ENCODE measurements at places on chromosomes 6 and 20.

DNA sequence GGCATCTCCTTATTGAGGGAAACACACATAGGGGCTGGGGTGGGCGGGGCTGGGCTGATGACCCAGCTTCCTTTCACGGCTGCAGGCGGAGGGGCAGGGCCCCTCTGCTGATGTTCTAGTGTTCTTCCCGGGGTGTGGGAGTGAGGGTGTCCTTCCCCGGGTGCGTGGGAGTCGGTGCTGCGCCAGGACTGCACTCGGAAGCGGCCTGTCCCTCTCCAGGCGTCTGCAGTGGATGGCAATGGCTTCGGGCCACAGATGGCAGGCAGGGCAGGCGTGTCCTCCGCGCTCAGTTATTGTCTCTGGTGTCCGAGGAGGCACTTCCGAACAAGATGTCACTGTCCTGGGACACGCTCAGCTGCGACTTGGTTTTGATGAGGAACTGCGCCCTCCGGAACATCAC lies 19.2 kb downstream of the KCNG1 start:
- DNase-seq: no peak

DNA sequence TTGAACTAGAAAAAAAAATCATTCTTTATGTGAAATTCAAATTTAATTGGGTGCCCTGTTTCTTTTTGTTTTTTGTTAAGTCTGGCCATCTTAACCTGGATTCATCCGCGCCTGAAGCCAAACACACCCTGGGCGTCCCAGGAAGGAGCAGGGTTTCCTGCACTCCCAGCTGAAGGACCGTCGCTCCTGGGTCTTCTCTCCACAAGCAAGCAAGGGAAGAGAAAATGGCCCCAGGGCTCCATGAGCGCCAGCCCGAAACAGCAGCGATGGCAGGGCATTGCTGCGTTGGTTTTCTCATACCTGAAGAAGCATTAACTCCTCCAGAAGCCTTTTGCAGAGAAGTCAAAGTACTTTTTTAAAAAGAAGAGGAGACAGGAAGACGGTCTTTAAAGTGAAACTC lies 105.4 kb upstream of the AFDN start:
- DNase-seq: no peak

DNA sequence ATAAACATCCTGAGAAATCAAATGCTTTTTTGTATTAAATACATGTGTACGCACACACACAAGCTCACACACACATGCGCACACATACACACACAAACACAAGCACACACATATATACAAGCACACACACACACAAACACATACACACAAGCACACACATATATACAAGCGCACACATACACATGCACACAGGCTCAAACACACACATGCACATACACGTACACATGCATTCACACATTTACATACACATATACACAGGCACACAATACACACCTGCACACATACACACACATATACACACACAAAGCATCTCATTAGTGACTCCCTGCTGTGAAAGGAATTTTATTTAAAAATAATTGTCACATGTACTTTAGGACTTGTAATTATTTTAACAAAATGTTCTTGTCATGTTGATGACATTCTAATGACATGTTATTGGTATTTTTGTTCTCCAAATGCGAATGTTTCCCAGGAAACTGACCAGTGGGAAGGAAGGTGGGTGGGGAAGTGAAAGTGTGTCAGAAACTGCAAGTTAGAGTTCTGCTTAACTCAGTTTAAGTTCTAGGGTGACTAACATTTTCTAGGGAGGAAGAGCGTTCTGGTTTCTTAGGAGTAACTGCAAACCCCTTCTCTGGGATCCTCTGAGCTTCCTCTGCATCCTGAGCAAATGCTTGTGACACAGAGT lies 113.9 kb upstream of the ZNF217 start:
- no peak for DNase-seq

GRCh38 chr6:26502165-26502564 lies 2.1 kb downstream of the BTN1A1 start:
- DNase-seq: no peak

DNA sequence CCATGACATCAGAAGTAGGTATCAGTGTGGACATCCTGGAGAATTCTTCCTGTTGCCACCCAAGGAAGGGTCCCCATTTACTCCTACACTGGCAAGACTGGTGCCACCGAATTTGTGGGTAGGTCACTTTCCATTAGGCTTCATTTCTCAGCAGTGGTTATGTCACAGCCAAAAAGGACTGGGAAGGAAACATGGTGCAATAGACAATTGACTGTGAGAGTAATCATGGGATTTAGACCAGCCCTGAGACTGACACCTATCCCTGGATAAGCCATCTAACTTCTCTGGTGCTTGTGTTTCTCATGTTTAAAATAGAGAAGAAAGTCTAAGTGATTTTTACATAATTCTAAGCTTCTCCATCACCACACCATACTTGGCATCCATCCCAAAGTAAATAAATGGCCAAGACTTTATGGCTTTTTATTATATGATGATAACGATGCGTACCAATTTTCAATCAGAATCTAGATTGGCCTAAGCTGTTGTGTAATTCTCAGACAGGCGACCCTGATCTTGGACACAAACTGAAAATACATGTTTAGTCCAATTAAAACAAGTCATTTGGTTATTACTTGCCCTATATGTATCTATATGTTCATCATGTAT lies 10.2 kb downstream of the SMPDL3A start:
- no peak for DNase-seq

DNA sequence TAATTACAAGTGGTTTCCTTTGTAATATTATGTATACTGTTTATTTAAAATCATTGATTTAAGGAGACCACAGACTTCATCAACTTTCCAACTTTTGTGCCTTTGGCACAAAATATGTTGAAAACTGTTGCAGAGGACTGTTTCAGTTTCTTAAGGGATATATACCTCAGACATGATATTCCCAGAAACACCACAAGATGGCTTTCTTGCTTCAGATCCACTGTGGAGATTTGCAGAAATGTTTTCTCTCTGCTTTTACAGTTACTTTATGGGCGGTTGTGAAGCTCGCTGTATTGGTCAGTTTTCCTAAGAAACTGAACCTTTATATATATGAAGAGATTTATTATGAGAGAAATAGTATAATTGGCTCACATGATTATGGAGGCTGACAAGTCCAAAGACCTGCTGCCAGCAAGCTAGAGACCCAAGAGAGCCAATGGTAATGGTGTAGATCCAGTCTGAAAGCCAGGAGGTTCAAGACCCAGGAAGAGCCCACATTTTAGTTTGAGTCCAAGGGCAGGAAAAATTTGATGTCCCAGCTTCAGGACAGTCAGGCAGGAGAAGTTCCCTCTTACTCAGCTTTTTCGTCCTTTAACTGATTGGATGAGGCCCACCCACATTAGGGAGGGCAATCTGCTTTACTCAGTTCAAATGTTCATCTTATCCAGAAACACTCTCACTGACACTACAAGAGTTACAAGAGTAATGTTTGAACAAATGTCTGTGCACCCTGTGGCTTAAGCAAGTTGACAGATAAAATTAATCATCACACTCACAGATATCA lies 12.8 kb downstream of the ME1 start:
- no peak for DNase-seq

DNA sequence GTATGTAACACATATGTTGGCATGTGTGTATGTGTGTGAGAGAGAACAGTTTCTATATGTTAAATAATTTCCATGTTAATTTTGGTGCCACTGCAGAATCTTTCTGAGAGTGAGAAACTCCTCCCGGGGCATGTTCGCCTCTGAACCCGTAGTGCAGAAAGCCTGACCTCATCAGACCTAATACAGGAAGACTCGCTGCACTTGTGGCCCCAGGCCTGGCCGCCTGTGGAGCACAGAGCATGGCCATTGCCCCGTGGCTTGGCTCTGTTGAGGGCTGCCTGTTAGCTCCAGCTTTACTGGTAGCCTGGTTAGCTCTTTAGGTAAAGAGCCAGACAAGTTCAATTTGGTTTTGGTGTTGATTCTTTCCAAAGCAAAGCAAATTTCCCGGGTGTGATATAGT lies 25.5 kb downstream of the FARS2 start:
- DNase-seq: no peak

GRCh38 chr6:19602434-19603013 lies 234.6 kb upstream of the ID4 start:
- no peak for DNase-seq

- DNase-seq: no peak
Observed at GRCh38 chr20:24741493-24742072, 207.5 kb upstream of the CST7 start.

- DNase-seq: no peak
Observed at GRCh38 chr6:128316258-128316929, 204.0 kb downstream of the PTPRK start.

DNA sequence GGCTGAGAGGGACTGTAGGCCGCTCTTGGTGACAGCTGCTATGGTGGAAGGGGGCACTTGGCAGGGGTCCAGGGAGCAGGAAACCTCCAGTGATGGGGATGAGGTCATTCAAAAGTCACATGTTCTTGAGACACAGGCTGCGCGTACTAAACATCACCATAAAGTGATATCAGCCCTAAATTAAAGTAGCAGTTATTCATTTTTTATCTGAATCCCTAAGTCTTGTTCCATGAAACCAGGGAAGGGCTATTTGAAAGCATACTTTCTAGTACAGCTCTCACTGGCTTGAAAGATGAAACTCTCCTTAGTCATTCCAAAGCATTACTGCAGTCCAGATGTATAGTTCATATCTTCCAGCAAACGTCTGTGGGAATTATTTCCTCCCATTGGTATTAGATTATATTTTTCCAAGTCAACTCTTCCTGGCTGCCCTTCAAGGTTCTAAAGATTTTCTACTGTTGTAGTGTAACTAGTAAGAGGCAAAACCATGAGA lies 373.1 kb downstream of the CD109 start:
- no peak for DNase-seq

GRCh38 chr6:24401458-24401857 lies 1.3 kb upstream of the MRS2 start:
- DNase-seq: no peak

GRCh38 chr20:63290677-63291472 lies 2.1 kb upstream of the COL20A1 start:
- DNase-seq: peak; percentile 61
